IMR-90 (cell line): ENCODE measurements at places on chromosomes 2 and 18.

GRCh38 chr18:44887227-44887631 is 206.5 kb downstream of the SETBP1 start:
- peak; percentile 2 for DNase-seq

DNA sequence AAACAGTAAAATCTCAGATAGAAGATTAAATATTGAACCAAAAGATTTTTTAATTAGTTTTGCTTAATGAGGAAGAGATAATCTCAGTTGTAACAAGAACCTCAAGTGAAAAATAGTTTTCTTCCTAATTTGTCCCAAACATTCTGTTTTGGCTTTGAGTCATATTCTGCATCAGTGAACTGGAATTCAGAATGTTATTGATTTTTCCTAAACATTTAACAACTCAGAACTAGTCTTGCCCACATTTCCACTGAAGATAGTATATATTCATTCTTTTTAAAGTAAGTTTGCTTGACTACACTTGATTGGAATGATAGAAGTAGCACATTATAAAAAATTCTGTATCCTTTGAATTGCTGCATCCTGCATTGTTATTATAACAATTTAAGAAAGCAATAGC is 85.7 kb upstream of the UGP2 start:
- peak; percentile 77 for DNase-seq

- DNase-seq, result no peak
Observed at GRCh38 chr2:134668821-134669220, 50.0 kb downstream of the TMEM163 start.

GRCh38 chr2:234623521-234623991 is 126.7 kb upstream of the ARL4C start:
- DNase-seq, result no peak

GRCh38 chr18:23798249-23798648 is 109.0 kb downstream of the LAMA3 start:
- no peak for DNase-seq

DNA sequence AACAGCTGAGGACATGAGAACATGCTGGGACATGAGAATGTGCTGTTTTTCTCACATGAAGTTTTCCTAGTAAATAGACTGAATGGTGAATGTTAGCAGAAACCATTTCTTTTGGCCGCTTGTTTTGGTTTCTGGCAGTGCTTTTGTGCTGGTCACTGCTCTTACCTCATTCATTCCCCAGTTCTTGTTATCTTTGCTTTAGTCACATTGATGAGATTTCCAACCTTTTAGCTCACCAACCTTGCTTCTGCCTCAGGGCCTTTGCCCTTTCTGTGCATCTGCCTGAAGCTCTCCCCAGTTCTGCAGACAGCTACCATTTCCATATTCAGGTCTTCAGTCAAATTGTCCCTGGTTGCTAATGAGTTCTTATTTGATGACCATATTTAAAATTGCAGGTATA is 91.6 kb downstream of the PTPRM start:
- DNase-seq, result peak; percentile 32
